ENCODE measurements at places on chromosomes 2 and 18.

- no peak for DNase-seq
These were observed 4.6 kb downstream of the EN1 start for GRCh38 chr2:118842661-118843482.

DNA sequence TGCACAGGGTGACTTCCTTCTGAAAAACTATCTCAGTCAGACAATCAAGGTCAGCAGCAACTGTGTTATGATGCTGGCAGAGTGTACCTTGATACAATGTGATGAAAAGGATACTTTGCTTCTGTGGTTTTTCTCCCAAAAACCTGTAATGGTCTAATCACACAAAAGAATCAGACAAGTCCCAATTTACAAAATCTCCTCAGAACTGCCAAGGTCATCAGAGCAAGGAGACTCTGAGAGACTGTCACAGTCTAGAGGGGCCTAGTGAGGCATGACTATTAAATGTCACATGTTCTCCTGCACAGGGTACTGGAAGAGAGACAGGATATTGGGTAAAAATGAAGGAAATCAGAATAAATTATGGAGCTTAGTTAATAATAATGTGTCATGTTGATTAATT, 185.4 kb downstream of the ST6GAL2 start:
- DNase-seq = no peak

DNA sequence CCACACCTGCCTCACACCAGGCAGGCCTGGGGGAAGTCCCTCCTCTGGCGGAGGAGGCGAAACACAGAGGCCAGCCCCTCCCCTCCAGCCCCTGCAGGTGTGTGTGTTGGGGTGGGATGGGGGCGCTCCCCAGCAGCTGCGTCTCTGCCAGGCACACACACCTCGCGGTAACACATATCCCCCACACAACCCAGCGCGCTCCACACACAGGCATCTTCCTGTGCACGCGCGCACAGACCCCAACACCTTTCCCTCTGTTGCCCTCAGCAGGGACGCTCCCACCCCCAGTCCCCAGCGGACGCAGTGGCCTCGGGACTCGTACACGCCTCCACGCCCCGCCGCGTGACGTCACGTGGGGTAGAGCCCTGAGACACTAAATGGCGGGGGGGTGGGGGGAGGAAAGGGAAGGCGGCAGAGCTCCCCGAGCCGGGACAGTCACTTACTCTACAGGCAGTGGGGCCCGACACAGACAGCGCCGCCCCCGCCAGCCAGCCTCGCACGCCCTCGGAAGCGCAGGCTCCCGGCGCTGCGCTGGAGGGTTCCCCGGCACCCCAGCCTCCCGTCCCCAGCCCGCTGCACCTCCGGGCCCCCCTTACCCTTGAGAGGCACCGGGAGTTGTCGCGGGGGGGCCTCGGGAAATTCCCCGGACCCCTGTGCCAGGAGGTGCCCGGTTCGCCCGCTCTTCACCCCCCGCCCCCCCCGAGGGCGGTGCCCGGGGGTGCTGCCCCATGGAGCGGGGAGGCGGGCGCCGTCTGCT, at the start of gene WNT10A:
Gene WNT10A (plus strand): TSS at position 751 of the 757 bp plus-strand sequence. CDS start 144 bp downstream, outside the sequence.
- no peak for DNase-seq

- no peak for DNase-seq
These were observed 109.3 kb downstream of the FHOD3 start for GRCh38 chr18:36406805-36407204.
